ENCODE measurements at places on chromosomes 16 and 17. TPM values are rescaled to one million over a fixed set of nuclear protein-coding genes. Genes with fewer than 3 reads are reported as not detected.

OR4D2 gene
- not detected for total RNA-seq

TAX1BP3 gene
- total RNA-seq = 65.8 TPM

CDH1 gene
- 1.1 TPM for total RNA-seq

C1QTNF8 gene
- 0.30 TPM for total RNA-seq

WNT9B gene
- not detected for total RNA-seq

JUP gene
- 23.5 TPM for total RNA-seq

ZNF646 gene
- 32.4 TPM for total RNA-seq

PRRT2 gene
- 18.6 TPM for total RNA-seq

IL17C gene
- total RNA-seq = 0.23 TPM

ELAC2 gene
- 66.9 TPM for total RNA-seq

KRT17 gene
- total RNA-seq = not detected

CHST6 gene
- 22.4 TPM for total RNA-seq

CDH8 gene
- 7.1 TPM for total RNA-seq

ZNF594 gene
- total RNA-seq = 21.5 TPM

SLC5A10 gene
- not detected for total RNA-seq

KLHDC4 gene
- total RNA-seq = 57.0 TPM

DEXI gene
- total RNA-seq = 35.6 TPM

FADS6 gene
- not detected for total RNA-seq

All from neural crest cell (in vitro differentiated cells).